Activated CD4-positive, alpha-beta memory T cell treated with anti-CD3 and anti-CD28 coated beads for 36 hours (primary cell): ENCODE measurements at places on chromosomes 3 and 15.

- no peak overlapping the region for H3K4me3 ChIP-seq
- DNase-seq: no peak
- H3K36me3 ChIP-seq: no peaks in the 10 kb centered on the region
- no peaks in the 10 kb centered on the region for H3K4me1 ChIP-seq
Measured at GRCh38 chr15:29126821-29127461, 142.7 kb downstream of the NSMCE3 start.

DNA sequence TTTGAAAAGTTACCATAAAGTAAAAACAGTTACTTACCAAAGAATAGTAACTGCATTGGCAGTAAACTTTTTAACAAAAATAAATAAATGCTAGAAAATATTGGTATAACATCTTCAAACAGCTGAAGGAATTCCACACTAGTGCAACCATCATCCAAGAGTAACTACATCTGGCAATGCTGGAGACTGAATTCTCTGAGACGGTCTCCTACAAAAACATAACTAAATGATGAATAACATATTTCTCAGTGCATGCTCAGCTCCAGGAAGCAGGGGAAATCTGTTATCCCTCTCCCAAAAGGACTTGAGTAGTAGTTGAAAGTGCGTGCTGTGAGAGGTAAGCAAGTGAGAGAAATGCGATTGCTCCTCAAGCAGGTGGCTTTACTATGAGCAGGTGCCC, 526.8 kb upstream of the CCDC54 start:
- no peaks in the 10 kb centered on the region for H3K27me3 ChIP-seq
- no peak for DNase-seq
- no peaks in the 10 kb centered on the region for H3K36me3 ChIP-seq

- no peak overlapping the region for H3K4me3 ChIP-seq
- no peaks in the 10 kb centered on the region for H3K27me3 ChIP-seq
- H3K36me3 ChIP-seq: peaks cover 2% of the 10 kb centered on the region
- DNase-seq: no peak
- no peak overlapping the region for H3K27ac ChIP-seq
Measured at GRCh38 chr3:182810574-182811268, 17.4 kb downstream of the ATP11B start.

GRCh38 chr3:62600033-62600432, 226.7 kb upstream of the FEZF2 start:
- H3K4me3 ChIP-seq: no peak overlapping the region
- H3K27ac ChIP-seq: no peak overlapping the region
- H3K27me3 ChIP-seq: no peaks in the 10 kb centered on the region

- H3K27ac ChIP-seq: no peak overlapping the region
- H3K27me3 ChIP-seq: peaks cover 3% of the 10 kb centered on the region
- no peaks in the 10 kb centered on the region for H3K36me3 ChIP-seq
- H3K4me3 ChIP-seq: no peak overlapping the region
- DNase-seq: no peak
- H3K4me1 ChIP-seq: no peaks in the 10 kb centered on the region
Measured at GRCh38 chr3:75380276-75380771, 283.8 kb upstream of the FRG2C start.

GRCh38 chr3:123642182-123642956, 57.5 kb upstream of the HACD2 start:
- no peak overlapping the region for H3K4me3 ChIP-seq
- H3K27me3 ChIP-seq: no peaks in the 10 kb centered on the region
- H3K4me1 ChIP-seq: no peaks in the 10 kb centered on the region
- H3K27ac ChIP-seq: no peak overlapping the region
